ENCODE measurements at places on chromosomes 13 and 19.

GRCh38 chr13:109516186-109516585, 270.2 kb downstream of the IRS2 start:
- no peak for DNase-seq

- peak; percentile 49 for DNase-seq
These were observed 13.4 kb downstream of the LYL1 start for GRCh38 chr19:13089139-13089856.

DNA sequence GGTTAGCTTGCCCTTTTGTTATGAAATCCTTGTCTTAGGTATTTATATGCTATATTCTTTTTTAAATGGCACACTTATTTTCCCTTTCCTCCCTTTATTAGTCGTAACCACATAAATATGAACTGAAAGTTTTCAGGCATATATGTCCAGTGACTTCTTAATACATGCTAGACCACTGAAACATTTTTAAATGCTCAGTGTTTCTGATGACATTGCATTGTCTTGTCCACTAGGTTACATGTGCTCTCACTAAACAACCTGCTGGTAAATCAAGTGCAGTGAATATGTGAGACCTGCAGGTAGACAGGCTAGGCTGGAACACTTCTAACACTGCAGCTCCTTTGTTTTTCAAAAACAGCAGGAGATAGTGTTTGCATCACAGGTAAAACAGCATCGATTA, 332.6 kb upstream of the DACH1 start:
- no peak for DNase-seq

DNA sequence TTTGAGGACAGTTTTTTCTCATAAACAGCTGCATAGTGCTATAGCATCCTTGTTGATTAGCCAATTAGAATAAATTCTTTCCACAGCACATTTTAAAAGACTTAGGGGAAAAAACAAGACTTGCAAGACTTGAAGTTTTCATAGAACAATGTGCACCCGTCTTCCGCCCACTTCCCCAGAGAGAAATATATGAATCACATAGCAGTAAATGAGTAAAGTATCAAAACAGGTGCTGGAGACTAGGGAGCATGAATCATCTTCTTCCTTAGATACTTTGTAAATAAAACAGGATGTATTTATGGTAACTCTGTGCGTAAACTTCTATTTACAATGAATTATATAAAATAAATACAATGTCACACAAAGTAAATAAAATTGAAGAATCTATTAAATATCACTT, 75.1 kb downstream of the COL4A2 start:
- no peak for DNase-seq

GRCh38 chr13:49567491-49567890, 17.9 kb downstream of the RCBTB1 start:
- no peak for DNase-seq

- no peak for DNase-seq
These were observed 3.5 kb upstream of the ZFP82 start for GRCh38 chr19:36421749-36422481.

GRCh38 chr13:35814605-35815011, 316.6 kb downstream of the DCLK1 start:
- no peak for DNase-seq

DNA sequence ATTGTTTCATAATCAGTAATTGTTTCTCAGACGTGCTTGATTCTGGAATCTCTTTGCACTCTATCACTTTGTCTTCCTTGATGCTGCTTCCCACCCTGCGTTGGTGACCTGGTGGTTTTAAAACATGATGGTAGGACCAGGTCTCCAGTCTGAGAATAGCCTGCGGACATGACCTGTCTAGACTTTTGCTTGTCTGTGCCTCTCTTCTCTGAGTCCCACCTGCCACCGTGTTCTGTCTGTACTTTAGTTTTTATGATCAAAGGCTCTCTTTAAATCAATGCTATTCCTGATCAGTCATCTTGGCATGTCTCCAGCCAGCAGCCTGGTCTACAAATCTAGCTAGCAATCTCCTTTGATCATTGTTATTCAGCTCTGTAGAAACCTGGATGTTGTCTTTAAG, 933.9 kb downstream of the DIAPH3 start:
- DNase-seq: no peak

GRCh38 chr19:45263013-45263412, 11.9 kb downstream of the MARK4 start:
- no peak for DNase-seq

DNA sequence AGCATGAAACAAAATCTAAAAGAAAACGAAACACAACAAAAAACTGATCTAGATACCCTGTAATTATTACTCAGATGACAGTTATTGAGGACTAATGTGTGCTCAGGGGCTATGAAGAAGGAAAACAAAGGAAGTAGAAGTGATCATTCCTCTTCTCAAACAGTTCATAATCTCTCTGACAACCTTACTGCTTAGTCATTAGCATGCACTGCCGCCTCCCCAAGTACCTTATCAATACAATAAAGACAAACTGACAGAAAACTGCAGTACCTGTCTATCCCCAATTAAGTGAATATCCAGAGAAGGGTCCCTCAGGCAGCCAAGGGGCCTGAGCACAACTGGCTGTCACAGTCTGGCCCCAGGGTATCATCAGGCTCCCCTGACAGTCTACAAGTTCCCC, 22.0 kb upstream of the POU4F1 start:
- no peak for DNase-seq

DNA sequence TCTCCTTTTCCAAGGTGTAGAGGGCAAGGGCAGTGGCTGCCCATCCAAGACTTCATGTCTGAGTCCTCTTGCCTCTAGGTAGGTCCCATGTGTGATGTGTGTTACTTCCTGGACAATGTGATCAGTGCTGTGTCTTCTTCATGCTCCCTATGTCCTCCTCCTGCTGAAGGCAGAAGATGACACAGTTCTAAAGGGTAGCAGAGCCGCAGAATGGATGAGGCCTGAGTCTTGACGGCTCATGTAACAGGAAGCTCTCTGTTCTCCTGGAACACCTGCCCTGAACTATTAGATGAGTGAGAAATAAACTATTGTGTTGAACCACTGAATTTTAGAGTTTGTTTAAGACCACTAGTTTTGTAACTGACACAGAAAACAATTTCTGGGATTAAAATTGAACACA, 165.9 kb downstream of the NDFIP2 start:
- no peak for DNase-seq

GRCh38 chr19:13420780-13421179, 85.5 kb downstream of the CACNA1A start:
- no peak for DNase-seq

DNA sequence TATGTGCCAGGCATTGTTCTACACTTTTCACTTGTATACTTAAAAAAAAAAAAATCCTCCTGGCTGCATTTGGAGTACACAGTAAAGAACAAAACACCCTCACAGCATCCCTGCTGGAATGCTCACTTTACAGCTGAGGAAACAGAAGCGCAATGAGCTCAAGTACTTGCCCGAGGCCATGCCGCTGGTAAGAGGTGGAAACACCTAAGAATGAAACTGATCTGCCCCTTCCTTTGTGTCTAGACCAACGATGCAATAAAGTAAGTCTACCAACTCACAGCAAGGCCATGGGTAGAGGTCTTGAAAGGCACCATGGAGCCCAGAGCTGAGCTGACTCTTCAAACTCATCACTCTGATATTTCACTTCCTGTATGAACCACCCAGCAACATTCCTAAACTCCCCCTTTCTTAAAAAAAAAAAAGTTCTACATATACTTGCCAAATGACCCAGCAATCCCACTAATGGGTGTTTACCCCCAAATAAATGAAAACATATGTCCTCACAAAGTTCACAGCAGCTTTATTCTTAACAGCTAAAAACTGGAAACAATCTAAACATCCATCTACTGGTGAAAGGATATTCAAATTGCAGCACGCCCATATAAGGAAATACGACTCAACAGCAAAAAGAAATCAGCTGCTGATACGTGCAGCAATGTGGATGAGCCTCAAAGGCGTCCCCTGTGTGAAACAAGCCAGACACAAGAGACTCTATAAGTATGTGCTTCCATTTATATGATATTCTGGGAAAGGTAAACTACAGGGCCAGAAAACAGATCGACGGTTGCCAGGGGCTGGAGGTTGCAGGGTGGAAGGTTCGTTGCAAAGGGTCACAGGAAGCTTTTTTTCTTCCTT, 236.6 kb upstream of the MAB21L1 start:
- DNase-seq: no peak

- DNase-seq: no peak
These were observed 22.0 kb downstream of the NDFIP2 start for GRCh38 chr13:79502859-79503468.

- no peak for DNase-seq
These were observed 4.5 kb upstream of the OLFM2 start for GRCh38 chr19:9940778-9941177.

DNA sequence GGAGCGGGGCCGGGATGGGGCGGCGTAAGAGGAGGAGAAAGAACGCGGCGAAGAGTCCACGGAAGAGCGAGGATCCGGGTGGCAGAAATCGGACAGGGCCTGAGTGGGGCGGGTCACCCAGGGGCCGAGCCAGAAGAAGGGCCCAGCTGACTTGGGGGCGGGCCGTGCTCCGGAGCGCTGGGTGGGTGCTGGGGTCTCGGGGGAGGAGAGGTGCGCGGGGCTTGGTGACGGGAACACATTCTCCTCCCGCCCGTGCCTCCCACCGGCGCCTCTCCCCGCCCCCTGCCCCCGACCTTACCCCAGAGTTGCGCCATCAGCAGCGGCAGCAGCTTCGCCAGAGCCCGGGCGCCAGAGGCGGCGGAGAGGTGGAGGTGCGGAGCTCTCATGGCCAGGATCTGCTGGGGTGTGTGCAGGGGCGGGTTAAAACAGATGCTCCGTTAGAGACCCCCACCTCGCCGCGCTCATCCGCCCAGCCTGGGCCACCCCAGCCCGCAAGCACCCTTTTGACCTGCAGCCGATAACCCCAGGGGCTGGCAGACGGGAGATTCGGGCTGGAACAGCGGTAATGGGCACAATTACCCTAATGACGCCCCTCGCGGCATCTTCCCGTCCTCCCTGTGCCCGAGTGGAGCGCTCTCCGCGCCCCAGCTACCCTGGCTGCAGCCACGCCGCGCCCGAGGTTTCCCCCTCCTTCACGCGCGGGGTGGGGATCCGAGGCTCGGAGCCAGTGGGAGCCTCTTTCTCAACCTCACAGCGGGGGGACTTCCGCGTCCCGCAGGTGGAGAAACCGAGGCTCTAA, 565 bp downstream of the KLK10 start:
- no peak for DNase-seq

DNA sequence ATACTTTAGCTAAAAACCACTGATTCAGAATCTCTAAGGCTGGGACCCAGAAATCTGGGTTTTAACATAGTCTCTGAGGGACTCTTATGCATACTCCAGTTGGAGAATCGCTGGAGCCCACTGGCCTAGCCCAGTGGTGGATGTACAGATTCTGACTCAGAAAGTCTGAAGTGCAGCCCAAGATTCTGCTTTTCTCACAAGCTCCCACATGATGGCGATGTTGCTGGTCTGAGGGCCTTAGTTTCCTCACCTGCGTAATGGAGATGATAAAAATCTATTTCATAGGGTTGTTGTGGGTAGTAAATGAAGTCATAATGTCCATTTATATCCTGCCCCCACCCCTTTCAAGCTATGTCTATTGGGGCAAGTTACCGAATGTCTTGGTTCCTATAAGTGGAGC, 7.7 kb upstream of the CDADC1 start:
- peak; percentile 57 for DNase-seq

DNA sequence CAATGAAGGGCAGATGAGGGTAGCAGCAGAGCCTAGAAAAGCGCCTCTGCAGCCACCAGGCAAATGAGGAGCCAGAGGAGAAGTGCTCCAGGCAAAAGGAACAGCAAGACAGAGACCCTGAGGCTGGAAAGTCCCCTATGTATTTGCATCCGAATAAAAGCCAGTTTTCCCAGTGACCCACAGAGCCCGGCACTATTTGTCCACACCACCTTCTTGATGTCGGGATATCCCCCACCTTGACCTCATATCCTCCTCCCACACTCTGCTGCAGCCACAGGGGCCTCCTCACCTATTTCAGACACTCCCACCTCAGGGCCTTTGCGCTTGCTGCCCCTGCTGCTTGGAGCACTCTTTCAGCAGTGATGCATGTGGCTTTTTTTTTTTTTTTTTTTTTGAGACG, 6.6 kb downstream of the ATG4D start:
- no peak for DNase-seq

- DNase-seq: no peak
These were observed 741.1 kb downstream of the DIAPH3 start for GRCh38 chr13:59422646-59423045.

DNA sequence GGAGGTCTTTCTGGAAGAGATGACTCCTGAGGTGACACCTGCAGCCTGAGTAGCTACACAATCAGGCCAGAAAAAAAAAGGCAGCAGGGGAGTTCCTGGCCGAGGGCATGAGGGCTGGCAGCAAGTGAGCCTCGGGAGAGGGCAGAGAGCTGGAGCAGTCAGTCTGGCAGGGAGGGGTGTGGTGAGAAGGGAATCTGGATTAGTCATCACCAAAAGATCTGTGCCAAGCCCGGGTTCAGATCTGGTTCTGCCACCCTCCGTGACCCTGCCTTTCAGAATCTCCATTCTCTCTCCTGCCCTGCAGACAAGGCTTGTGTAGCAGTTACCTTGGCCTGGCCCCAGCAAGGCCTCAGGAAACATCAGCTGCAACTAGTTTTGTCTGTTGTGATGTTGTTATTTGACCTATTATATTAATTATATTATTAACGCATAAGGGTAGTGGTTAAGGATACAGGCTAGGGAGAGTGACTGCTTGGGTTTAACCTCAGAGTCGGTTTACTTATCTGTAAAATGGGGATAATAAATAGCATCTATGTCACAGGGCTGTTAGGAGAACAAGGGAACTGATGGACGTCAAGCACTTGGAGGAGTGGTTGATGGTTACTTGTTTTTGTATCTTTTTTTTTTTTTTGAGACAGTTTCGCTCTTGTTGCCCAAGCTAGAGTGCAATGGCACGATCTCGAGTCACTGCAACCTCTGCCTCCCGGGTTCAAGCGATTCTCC, 2.7 kb upstream of the CAPNS1 start:
- DNase-seq: no peak

DNA sequence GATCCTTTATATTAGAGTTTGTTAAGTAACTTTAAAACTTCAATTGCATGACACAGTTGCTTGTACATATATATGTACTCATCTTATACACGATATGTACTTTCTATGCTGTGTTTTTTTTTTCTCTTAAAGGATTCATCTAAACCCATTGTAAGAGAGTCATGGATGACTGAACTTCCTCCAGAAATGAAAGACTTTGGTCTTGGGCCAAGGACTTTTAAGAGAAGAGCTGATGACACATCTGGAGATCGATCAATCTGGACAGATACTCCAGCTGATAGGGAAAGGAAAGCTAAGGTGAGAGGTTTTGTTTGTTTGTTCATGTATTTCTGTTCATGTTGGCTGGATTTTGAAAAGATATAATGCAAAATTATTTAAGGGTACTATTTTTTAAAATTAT, 26.0 kb downstream of the GPALPP1 start:
- DNase-seq: no peak

DNA sequence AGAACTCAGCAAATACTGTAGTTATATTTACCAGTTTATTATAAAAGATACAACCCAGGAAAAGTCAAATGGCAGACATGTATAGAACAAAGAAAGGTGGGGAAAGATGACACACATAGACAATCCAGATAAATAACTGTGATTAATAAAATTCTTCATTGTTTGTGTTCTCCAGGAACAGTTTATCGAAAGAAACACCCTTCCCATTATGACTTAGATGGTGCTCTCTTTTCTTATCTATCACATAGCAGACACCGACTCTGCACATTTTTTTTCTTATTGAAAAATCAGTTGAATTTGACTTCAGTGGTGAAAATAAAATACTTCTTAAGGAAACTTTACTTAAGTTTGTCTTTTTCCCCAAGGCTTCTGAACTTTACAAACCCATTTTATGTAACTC, 6.2 kb downstream of the ZNF708 start:
- DNase-seq: no peak

Data from activated CD8-positive, alpha-beta T cell treated with anti-CD3 and anti-CD28 coated beads, Interleukin-2, amount 10 ng/mL, durations not matched to agents 7 days and 5 days (primary cell).